ENCODE measurements at places on chromosomes 16 and 17. TPM values are rescaled to one million over a fixed set of nuclear protein-coding genes. Genes with fewer than 3 reads are reported as not detected.
A peak's percentile ranks its signal among the peaks of the same experiment; 100 is the strongest.

PRR29 gene
- 0.14 TPM for total RNA-seq

TMC6 gene
- total RNA-seq: 61.9 TPM

C16orf96 gene
- total RNA-seq: 0.09 TPM

DNA sequence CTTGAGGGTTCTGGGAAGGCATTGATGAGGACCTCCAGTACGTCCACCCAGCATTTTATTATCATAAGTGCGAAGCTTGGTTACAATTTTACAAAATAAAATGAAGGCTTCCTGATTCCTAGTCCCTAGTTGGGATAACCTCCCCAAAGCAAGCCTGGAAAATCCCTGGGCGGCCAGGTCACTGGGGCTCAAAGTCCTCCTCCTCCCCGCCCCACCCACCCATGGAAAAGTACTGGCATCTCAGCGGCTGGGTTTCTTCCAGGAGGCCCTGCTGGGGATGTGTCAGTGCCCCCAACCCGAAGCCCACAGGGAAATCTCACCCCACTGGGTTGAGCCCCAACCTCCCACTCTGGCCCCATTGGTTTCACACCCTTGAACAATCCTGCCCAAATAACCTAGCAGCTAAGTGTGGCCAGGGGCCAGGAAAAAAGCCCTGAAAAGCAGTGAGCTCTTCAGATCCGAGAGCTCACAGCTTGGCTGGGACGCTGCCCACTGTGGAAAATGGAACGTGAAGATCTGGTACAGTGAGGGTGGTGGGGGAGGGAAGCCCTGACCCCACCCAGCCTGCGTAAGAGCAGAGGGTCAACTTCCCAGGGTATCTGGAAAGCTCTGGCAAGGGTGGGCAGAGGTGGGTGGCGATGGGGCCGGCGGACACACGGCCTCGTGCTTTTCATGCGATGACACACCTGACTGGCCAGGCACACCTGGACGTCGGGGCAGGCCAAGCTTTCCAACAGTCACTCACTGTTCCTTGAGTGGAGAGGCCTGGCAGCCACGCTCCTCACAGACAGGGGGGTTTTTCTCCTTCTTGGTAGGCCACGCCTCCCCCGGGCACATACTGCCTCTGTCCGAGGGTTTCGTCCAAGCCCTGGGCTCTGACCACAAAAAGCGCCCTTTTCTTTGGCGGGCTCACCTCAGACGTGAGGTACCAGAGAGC lies 324.5 kb downstream of the SOX9 start:
- DNase-seq: no peak

- DNase-seq: no peak
Measured at GRCh38 chr17:27226611-27227230, 67.2 kb upstream of the WSB1 start.

DNA sequence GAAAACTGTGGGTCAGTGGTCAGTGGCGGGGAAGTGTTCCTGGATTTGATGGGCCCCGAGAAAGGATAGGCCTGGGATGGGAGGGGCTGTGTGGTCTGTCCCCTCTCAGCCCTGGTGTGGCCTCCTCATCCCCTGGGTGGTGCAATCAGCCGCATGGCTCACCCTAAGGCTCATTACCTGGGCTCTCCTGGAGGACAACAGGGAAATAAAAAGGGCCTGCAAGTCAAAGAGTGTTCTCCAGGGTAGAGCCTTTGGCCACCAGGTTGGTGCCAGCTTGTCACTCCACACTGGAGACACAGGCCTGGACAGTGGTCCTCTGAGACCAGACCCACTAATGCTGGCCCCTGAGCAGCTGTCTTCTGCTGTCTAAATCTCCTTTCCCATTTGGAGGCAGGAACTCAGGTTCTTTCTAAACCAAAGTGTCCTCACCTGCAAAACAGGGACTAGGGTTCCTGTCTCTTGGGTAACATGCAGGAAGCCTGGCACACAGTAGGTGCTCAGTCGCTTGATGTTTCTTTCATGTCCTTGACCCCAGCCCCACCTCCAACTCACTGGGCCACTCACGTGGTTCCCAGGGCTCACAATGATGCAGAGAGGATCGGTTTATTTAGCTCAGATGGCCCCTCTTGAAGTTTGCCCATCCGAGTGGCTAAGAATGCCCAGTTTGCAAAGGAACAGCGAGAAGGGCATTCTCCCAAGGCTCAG lies 2.4 kb downstream of the NDRG4 start:
- no peak for DNase-seq

DNA sequence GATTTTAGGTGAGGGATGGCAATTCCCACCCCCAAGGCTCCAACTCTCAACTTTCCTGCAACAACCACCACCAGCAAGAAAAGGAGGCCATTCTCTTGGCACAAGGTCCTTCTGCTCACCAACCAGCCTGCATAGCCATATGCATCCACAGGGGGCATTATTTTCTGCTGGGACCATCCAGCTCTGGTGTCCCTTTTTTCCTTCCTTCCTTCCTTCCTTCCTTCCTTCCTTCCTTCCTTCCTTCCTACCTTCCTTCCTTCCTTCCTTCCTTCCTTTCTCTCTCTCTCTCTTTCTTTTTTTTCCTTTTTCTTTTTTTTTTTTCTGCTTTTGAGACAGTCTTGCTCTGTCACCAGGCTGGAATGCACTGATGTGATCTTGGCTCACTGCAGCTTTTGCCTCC lies 21.1 kb upstream of the COX10 start:
- DNase-seq: no peak

- DNase-seq: no peak
Measured at GRCh38 chr16:3458852-3459361, 15.4 kb downstream of the NAA60 start.

GRCh38 chr16:78161023-78161729 lies 61.7 kb downstream of the WWOX start:
- no peak for DNase-seq

DNA sequence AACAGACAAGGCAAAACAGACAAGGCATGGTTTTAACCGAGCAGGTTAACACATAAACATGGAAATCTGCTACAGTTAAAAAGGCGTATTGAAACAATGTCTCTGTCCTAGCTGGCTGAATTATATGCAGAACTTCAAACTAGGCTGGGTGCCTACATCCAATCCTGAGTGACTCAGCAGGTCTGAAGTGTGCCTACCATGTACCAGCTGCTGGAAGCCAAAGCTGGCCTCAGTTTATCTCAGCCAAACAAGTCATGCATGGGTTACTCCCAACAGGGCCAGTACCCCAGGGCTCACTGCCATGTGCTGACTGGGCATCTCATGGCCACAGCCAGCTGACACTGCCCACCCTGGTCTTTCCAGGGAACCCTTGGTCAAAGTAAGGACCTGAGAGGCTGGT lies 4.0 kb downstream of the C1QBP start:
- no peak for DNase-seq

GRCh38 chr17:20206068-20206467 lies 196.9 kb downstream of the SPECC1 start:
- DNase-seq: no peak

DNA sequence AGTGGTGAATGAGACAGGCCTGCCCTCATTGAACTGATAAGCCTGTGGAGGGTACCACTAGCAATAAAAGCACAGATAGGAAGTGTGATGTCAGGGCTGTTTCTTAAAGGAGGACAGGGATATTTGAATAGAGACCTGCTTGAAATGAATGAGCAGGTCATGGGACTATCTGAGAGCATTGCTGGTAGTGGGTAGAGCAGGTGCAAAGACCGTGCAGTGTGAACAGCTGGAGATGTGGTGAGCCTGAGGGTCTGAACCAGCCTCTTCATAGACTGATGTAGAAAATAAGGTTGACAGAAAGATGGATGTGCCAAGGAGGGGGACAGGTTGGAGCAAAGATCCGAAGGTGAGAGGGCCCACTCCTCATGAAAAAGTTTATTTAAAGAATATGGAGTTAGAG lies 2.4 kb downstream of the NUP93 start:
- DNase-seq: peak; percentile 28

DNA sequence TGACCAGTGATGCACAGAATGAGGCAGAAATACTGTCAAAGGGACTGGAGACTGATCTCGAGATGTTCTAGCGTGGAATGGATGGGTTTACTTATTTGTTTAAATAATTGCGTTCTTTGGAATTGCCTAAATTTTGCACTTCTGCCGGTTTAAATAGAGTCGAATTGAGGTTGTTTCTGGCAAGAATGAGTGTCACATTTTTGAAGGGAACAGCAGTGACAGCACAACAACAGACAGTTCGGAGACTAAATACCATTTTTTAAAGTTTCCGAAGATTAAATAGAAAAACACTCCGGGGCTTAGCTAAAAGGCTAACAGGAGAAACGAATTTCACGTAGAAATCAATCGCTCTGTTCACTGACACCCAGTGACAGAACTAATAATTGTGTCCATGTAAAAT lies 969.2 kb upstream of the RBFOX1 start:
- no peak for DNase-seq

DNA sequence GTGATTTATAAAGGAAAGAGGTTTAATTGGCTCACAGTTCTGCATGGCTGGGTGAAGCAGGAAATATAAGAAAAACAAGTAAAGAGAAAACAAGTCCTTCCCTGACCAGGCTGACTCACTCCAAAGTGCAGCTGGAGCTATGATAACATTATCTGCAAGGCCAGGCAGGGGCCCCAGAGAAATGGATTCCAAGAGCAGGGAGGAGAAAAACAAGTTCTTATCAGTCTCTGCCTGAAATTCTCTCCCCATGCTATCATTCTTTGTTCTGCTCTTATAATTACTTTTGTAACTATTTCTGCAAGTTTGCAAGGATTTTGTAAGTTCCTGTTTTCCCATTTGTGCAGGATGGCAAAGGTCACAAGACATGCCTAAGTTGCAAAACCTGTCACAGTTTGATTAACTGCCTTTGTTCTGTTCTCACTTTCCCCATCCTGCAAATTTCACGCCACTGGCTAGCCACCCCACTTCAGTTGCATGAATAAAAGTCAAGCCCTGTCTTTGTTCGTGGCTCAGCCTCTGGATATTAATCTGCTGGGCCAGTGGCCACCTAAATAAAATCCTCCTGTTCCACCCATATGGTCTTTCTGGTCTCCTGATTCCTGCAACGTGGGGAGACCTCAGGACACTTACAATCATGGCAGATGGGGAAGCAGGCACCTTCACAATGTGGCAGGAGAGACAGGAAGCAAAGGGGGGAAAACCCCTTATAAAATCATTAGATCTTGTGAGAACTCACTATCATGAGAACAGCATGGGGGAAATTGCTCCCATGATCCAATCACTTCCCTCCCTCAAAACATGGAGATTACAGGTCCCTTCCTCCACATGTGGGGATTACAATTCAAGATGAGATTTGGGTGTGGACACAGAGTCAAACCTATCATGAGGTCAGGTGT lies 13.1 kb downstream of the ABCA9 start:
- DNase-seq: peak; percentile 48

DNA sequence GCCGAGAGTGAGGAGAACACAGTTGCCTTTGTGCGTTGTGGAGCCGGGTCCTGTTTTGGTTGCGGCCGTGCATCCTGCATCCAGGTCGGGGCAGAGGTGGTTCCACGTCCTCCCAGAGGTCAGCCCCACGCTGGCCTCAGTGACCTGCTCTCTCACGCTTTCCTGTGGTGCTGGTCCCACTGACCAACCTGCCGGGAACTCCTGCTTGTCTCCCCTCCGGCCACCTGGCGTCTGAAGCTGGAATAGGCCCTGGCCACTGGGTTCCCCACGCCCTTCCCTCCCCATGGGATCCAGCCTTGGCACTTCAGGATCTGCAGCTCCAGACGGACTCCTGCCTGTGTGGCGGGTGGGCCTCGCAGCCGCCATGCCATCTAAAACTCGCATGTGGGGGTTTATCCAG lies 85.5 kb upstream of the ZNF750 start:
- DNase-seq: no peak

- peak; percentile 58 for DNase-seq
Measured at GRCh38 chr17:40122999-40123810, 1.4 kb downstream of the MSL1 start.

- no peak for DNase-seq
Measured at GRCh38 chr16:12290165-12290564, 313.6 kb downstream of the SNX29 start.

- no peak for DNase-seq
Measured at GRCh38 chr17:8212312-8213180, 2.2 kb upstream of the AURKB start.

DNA sequence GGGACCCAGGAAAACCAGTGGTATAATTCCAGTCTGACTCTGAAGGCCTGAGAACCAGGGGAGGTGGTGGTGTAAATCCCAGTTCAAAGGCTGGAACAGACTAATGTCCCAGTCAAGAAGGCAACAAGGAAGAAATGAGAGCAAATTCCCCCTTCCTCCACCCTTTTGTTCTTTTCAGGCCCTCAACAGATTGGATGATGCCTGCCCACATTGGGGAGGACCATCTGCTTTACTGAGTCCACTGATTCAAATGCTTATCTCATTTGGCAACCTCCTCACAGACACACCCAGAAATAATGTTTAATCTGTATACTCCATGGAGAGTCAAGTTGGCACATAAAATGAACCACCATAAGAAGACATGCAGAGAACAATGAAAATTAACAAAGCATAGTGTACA lies 61.9 kb upstream of the CRYM start:
- no peak for DNase-seq
